ENCODE measurements at places on chromosomes 7 and 10. TPM values are rescaled to one million over a fixed set of nuclear protein-coding genes. Genes with fewer than 3 reads are reported as not detected.

DNA sequence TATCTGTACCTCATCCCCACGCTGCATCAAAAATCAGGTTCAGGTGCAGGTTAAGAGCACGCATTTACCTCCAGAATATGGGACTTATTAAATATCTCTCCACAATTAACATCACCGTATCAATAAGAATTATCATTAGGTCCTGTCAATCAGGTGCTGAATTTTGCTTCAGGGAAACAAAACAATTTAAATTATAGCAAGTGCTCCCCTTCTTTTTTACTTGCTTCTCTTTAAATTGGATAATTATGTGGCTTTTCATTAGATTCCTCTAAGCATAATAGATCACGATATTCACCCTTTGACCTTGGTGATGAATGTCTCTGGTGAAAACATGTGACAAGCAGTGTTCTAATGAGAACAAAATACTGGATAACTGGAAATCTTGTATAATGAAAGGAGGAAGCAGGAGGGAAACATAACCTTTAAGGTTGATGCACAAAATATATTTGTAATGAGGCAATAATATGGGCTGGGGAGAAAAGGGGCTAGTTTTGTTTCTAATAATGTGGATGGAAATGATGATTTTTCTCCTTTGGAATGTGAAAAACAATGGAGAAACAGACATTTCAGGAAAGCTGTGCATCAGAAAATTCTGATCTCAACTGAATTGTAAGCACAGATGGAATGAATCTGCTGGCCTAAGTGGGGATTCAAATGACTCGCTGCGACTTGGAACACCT is 166.9 kb downstream of the SNX10 start:
- DNase-seq = no peak
- no peaks in the 10 kb centered on the region for H3K27me3 ChIP-seq
- H3K4me1 ChIP-seq = no peaks in the 10 kb centered on the region
- H3K36me3 ChIP-seq = no peaks in the 10 kb centered on the region
- no peak overlapping the region for H3K27ac ChIP-seq

GRCh38 chr10:133100706-133101415 is 13.1 kb downstream of the ADGRA1 start:
- H3K36me3 ChIP-seq = no peaks in the 10 kb centered on the region
- no peak overlapping the region for H3K27ac ChIP-seq
- no peaks in the 10 kb centered on the region for H3K4me1 ChIP-seq
- DNase-seq = no peak

GRCh38 chr10:133442967-133443924 is 10.5 kb upstream of the SCART1 start:
- H3K4me3 ChIP-seq = no peak overlapping the region
- H3K27me3 ChIP-seq = no peaks in the 10 kb centered on the region
- H3K27ac ChIP-seq = no peak overlapping the region
- no peaks in the 10 kb centered on the region for H3K4me1 ChIP-seq

DNA sequence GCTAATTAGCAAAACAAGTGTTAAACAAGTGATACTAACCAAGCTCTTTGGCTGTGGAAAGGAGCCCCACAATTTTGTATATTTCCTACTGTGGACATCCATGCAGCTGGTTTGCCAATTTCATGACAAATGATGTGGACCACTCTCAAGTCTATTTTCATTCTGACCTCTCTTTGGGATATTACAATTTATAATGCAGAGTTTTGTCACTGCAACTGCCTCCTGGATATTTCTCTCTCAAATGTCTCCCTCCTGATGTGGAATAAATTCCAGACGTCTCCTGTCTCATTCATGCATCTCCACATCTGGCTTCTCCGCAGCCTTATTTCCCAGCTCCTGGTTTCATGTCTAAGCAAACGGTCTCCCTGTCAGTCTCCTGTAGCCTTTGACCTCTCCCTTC is 80.6 kb upstream of the RHEB start:
- no peak overlapping the region for H3K4me3 ChIP-seq
- no peak for DNase-seq
- H3K27ac ChIP-seq = peak overlapping the region; percentile 77
- H3K4me1 ChIP-seq = no peaks in the 10 kb centered on the region
- no peaks in the 10 kb centered on the region for H3K36me3 ChIP-seq

GRCh38 chr7:148699782-148700629 is 1.3 kb downstream of the CUL1 start:
- H3K27ac ChIP-seq = peak overlapping the region; percentile 99
- H3K4me3 ChIP-seq = peak overlapping the region; percentile 97
- no peaks in the 10 kb centered on the region for H3K4me1 ChIP-seq
- no peak for DNase-seq
- no peaks in the 10 kb centered on the region for H3K36me3 ChIP-seq

GRCh38 chr10:36116731-36117130 is 474.6 kb upstream of the FZD8 start:
- H3K27me3 ChIP-seq = no peaks in the 10 kb centered on the region
- no peaks in the 10 kb centered on the region for H3K36me3 ChIP-seq
- no peaks in the 10 kb centered on the region for H3K4me1 ChIP-seq
- no peak overlapping the region for H3K27ac ChIP-seq
- DNase-seq = no peak
- H3K4me3 ChIP-seq = no peak overlapping the region

DNA sequence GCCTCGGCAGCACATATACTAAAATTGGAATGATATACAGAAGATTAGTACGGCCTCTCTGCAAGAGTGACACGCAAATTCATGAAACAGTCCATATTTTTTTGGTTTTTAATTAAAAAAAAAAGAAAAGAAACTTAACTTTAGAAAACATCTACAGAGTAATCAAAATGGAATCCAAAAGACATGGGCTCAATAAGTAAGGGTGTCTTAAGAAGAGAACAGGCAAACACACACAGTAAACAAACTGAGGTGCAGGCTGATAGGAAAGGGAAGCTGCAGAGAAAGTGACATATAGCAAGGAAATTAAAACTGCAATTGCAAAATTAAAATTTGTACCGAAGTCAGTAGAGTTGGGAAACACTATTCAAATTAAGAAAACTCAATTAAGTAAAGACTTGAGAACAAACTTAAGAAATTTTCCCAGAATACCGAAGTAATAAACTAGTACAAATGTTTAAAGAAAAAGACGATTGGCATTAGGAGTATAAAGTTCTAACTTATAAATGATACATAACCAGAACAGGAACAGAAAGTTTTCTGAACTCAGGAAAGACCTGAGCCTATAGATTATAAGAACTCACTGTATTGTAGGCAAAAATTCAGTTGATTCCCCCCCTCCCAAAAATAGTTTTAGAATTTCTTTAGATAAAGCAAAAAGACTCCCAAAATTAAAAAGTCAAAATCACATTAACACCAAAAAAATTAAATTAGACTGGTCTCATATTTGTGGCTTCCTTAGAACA is 16.3 kb downstream of the MTPN start:
- H3K27me3 ChIP-seq = no peaks in the 10 kb centered on the region
- no peak overlapping the region for H3K27ac ChIP-seq
- H3K36me3 ChIP-seq = no peaks in the 10 kb centered on the region

DNA sequence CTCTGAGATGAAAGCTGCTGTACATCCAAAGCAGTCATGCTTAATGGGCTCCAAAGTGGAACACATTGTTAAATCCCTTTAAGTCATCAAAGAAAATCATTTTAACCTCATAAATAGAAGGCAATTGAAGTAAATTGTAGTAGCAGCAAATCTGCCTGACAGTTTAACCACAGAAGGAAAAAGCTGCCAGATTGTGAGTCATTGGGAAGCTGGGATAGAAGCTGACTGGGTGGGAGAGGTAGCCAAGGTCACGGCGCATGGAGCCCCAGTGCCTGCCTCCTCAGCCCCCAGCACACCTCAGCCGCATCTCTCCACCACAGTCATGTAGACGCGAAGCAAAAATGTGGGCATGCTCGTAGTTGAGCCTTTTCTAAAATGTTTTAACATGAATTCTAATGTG is 44.0 kb downstream of the TARP start:
- no peak for DNase-seq
- no peaks in the 10 kb centered on the region for H3K36me3 ChIP-seq
- no peaks in the 10 kb centered on the region for H3K4me1 ChIP-seq
- no peak overlapping the region for H3K4me3 ChIP-seq

DNA sequence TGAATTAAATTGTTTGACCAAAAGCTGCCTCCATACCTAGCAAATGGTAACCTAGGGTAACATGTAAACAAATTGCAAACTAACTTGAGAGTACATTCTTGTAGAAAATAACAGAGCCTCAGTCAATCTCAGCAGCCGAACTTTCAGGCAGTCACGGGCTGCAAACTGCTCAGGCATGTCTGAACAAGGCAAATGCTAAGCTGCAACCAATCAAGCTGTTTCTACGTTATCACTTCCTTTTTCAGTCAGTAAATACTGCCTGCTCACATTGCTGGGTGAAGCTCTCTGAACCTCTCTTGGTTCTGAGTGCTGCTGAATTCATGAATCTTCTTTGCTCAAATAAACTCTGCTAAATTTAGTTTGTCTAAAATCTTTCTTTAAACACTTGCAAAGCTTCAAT is 1212.4 kb downstream of the SORCS1 start:
- no peaks in the 10 kb centered on the region for H3K27me3 ChIP-seq
- no peaks in the 10 kb centered on the region for H3K36me3 ChIP-seq
- no peaks in the 10 kb centered on the region for H3K4me1 ChIP-seq
- no peak overlapping the region for H3K4me3 ChIP-seq

DNA sequence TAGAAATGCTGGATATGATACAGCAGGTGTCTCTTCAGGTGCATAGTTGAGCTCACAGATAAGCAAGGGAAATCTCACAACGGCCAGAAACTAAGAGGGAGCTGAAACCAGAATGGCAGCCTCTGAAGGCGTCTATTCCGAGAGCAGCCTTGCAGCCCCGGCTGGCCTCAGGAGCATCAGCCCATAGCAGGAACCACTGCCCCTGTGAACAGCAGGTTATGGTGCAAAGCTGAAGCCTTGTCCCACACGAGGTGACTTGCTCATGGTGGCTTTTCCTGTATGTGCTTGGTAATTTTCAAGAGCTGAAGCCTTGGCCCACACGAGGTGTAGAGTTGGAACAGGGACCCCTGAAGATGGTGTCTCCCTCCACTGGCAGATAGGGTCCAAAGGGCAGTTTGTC is 33.2 kb downstream of the BNIP3 start:
- H3K27me3 ChIP-seq = no peaks in the 10 kb centered on the region
- no peak for DNase-seq
- no peaks in the 10 kb centered on the region for H3K4me1 ChIP-seq
- H3K36me3 ChIP-seq = peaks cover 77% of the 10 kb centered on the region
- no peak overlapping the region for H3K27ac ChIP-seq

- no peaks in the 10 kb centered on the region for H3K36me3 ChIP-seq
- H3K4me3 ChIP-seq = no peak overlapping the region
- no peak for DNase-seq
- no peaks in the 10 kb centered on the region for H3K27me3 ChIP-seq
- H3K27ac ChIP-seq = no peak overlapping the region
These were observed 341.5 kb downstream of the OTUD1 start for GRCh38 chr10:23780331-23780730.

DNA sequence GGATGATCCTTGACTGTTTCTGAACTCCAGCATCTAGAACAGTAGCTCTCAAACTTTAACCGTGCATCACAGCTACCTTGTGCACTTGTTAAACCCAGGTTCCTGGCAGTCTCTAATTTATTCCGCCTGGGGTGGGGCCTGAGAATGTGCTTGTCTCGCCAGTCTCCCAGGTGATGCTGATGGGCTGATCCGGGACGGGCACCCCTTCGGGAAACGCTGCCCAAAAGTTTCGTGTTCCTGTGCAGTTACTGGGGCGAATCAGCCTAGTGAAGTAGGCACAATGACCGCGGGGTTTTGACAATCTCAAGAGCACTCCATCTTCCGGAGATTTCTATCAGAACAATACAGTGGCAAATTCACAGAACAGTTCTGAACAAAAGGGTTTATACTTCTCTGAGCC is 29.9 kb downstream of the ADCYAP1R1 start:
- H3K36me3 ChIP-seq = no peaks in the 10 kb centered on the region
- H3K4me3 ChIP-seq = no peak overlapping the region
- H3K27ac ChIP-seq = no peak overlapping the region

DNA sequence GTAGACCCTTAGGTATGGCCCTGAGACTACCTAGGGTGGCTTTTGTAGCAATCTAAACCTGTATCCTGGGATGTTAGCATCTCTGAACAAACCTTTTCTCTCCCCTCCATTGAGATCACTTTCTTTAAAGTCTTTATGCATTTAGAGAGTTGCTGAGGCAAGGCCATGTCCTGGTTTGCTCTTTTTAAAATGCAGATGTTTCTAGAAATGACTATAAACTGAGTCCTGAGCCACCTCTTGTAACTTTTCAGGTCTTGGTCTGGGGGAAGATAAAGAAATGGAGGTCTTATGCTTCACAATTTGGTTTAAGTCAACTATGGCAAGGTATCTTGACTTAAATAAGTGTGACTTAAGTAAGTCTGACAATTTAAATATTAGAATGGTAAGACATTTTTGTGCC is 78.0 kb downstream of the AUTS2 start:
- H3K27ac ChIP-seq = no peak overlapping the region
- no peaks in the 10 kb centered on the region for H3K27me3 ChIP-seq
- no peak overlapping the region for H3K4me3 ChIP-seq
- no peaks in the 10 kb centered on the region for H3K36me3 ChIP-seq
- H3K4me1 ChIP-seq = no peaks in the 10 kb centered on the region

GRM8 gene
- total RNA-seq = not detected

AMZ1 gene
- 0.67 TPM for total RNA-seq

AKR1C8 gene
- not detected for total RNA-seq

VAX1 gene
- total RNA-seq = not detected

MCM10 gene
- total RNA-seq = 6.2 TPM

DNAJC12 gene
- total RNA-seq = 1.8 TPM

GGCT gene
- total RNA-seq = 18.1 TPM

CLRN3 gene
- total RNA-seq = 215 TPM

CFAP43 gene
- total RNA-seq = 12.4 TPM

All from Peyer's patch (tissue), 4 donors.